ENCODE measurements at places on chromosomes 2 and 18.

- DNase-seq = peak; percentile 33
Measured at GRCh38 chr2:38572167-38572566, 30.6 kb downstream of the HNRNPLL start.

GRCh38 chr18:33375829-33376228 is 64.7 kb downstream of the CCDC178 start:
- DNase-seq = no peak

GRCh38 chr2:116804901-116805300 is 1009.6 kb upstream of the DDX18 start:
- no peak for DNase-seq

DNA sequence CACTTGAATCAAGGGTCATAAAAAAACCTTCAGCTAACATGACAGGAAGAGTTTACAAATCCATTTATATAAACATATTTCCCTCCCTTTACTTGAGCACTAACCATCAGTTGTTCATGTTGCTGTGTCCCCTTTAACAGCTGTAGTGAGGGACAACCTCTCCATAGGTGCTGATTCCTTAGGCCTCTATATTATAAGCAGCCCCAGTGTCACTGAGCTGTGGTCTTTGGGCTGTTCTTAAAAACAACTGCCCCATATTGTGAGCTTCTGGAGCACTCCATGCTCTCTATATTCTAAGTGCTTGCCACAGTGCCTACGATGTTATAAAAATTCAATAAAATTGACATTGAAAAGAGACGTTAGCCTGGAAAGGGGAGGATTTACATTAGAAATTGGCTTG is 175.3 kb downstream of the ZNF385B start:
- DNase-seq = no peak

DNA sequence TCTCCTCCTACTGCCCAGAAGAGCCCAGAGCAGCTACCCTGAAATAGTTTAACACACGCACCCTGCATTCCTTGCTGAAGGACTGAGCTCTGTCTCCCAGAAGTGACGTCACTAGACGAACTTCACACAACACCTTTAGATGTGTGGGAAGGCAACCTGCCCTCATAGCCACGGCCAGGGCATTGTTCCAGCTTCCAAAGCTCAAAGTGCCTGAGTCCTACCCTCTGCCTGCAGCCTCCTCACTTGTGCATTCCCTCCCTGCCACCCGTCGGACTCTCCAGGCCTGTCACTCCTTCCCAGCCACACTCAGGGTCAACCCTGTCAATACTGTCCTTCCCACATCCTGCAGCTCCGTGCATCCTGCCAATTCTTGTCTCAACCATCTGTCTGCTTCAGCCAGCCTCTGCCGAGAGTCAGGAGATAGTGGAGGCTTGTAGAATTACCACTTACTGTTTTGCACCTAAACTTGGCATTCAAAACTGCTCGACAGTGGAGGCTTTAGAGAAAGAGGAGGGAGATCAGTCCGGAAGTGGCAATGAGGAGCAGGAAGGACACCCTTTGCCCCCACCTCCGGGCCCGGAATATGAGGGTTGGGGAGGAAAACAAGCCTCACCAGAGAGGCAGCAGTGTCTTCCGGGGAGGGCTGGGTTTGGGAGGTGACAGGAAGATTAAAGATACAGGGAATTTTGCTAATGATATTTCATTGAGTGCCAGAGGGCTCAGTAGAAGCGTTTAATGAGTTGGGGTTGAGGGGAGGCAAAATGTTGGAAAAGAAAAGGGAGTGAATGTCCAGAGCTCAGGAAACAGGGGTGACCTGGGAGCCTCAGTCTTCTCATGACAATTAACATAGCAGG is 72.3 kb upstream of the ATG16L1 start:
- DNase-seq = no peak

DNA sequence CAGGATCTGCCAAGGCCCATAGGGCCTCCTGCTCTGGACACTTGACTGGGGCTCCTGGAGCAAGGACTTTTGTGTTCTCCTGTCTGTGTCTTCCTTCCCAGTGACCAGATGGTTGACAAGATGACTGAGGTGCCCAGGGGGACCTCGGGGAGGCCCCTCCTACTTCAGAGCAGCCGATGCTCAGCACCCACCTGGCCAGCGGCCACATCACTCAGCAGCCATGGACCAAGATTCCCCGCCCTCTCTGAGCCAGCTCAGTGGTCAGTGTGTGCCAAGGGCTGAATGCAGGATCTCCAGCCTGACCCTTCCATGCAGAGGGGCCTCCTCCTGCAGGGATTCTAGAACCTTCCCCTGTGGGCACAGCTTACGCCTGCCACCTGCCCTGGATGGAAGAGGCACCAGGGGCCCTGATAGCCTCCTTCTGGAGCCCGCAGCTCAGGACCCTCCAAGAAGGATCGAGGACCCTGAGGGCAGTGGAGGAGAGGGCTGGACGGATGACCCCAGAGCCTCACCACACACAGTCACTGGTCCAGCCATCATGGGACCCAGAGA is 87.4 kb upstream of the GPC1 start:
- DNase-seq = no peak

DNA sequence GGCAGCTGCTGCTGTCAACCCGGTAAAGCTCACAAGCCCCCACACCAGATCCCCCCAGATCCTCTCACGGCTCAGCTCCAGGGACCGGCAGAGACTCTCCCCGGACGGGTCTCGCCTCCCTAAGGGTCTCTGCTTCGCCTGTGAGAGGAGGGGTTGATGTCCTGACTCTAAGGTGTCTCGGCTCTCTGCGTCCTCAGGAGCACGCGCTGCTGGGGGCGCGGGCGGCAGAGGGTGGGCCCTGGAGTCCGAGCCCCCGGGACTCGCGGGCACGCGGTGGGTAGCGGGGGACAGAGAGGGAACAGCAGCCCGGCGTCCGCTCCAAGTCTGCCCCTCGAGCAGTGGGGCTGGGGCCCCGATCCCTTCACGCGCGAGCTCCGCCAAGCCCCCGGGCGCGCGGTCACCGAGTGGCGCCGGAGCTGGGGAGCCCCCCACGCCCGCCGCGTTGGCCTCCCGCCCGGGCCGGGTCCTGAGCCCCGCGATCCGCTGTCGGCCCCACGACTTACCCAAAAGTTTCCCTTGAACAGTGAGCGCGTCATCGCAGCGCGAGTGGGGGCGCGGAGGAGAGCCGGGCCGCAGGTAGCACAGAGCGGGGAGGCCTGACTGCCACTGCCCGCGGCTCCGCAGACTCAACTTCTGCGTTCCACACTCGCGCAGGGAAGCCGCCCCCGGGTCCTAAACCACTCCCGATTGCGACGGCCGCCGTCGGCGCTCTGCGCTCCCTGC is at the start of gene PSTPIP2:
Gene PSTPIP2, minus strand, starts transcription at position 608 of the 723 bp plus-strand sequence. Its CDS starts 72 bp downstream, at position 536.
- peak; percentile 61 for DNase-seq

- peak; percentile 72 for DNase-seq
Measured at GRCh38 chr2:207279520-207279919, 113.8 kb upstream of the KLF7 start.

GRCh38 chr2:239015218-239015900 is 167.5 kb downstream of the TWIST2 start:
- no peak for DNase-seq

GRCh38 chr2:75055142-75055819 is 96.8 kb downstream of the POLE4 start:
- no peak for DNase-seq

GRCh38 chr2:210007895-210008294 is 5.5 kb downstream of the RPE start:
- no peak for DNase-seq

- DNase-seq = no peak
Measured at GRCh38 chr2:136917411-136917881, 152.1 kb downstream of the THSD7B start.

DNA sequence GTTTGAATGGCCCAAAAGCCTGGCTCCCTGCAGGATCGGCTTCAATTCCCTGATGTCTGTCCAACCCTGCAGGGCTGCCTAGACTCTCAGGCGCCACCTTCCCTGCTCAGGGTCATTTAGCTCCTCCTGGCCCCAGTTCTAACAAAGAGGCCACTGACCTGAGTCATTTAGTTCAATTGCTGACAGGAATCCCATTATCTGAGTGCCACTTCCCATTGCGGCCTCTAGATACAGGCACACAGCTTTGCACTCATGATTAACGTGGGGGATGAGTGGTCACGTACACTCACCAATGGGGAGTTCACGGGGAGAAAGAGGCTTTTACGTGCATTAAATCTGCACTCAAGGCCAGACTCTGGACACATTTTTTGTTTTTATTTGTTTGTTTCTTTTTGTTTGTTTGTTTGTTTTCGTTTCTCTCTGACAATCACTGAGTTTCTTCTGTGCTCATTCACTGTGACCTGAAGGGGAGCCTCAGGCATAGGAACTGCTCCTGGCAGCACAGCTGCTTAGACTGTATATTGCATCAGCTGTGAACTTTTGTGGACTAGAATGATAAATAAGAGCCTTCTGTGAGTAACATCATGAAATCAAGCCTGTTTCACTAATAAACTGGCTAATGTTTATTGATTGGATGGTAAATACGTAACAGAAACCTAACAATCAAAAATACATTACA is 118.9 kb upstream of the CTNNA2 start:
- no peak for DNase-seq

- DNase-seq = no peak
Measured at GRCh38 chr2:38740851-38741731, 10.1 kb downstream of the SRSF7 start.

GRCh38 chr2:229914171-229914570 is 7.6 kb downstream of the TRIP12 start:
- DNase-seq = no peak

DNA sequence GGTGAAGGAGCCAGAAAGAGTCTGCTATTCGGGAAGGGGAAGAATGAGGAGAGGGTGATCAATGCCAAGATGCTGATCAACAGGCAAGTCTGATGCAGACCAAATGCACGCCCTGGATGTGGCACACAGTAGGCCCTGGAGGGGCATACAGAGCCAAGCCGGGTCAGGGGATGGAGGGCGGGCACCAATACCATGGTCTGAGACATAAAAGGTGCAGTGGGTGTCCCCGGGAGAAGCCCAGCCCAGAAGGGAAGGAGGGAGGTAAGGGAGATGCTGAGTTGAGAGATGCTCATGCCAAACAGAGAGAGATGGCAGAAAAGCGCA is 66.6 kb upstream of the ID2 start:
- DNase-seq = no peak

GRCh38 chr2:237324405-237324831 is 89.5 kb downstream of the COL6A3 start:
- no peak for DNase-seq

- peak; percentile 69 for DNase-seq
Measured at GRCh38 chr2:213119061-213119809, 32.2 kb downstream of the IKZF2 start.

- no peak for DNase-seq
Measured at GRCh38 chr2:164954954-164955701, at the start of gene SLC38A11. Gene SLC38A11, minus strand, starts transcription at chr2:164955525. Its CDS starts 278 bp downstream, at chr2:164955247.

- DNase-seq = no peak
Measured at GRCh38 chr2:17306219-17306618, 212.0 kb downstream of the RAD51AP2 start.

DNA sequence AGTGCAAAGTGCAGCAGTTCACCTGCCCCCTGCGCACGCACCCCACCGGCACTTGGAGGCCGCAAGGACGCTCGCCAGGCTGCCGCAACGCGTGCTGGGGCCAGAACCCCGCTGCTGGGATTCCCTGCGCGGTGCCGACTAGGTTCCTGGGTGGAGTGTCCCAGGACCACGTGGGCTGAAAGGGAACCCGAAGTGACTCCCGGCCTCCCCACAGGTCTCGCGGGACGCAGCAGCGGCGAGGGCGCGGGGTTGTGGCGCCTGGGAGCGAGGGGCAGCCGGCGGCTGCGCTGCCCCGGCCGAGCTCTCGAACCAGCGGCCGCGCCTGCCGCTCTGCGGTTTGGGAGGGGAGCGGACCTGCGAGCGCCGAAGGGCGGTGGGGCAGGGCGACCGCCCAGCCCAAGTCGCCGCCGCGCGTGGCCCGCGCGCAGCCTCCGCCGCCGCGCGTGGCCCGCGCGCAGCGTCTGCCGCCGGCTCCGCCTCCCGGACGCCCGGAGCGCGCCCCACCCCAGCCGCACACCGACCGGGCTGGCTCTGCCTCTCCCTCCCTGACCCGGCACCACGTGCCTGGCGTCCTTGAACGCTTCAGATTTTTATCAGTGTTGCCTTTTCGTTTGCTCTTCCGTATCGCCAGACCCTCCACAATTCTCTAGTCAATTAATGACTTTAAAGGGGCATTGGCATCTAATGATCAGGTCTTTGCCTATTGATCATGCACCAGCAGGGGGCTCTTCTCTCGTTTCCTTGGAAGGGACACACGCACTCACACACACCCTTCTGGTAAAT is at the start of gene FTCDNL1:
Gene FTCDNL1, minus strand, starts transcription at position 475 of the 783 bp plus-strand sequence. CDS start 2,230 bp downstream, outside the sequence.
- peak; percentile 83 for DNase-seq

- DNase-seq = no peak
Measured at GRCh38 chr18:76697441-76697901, 124.9 kb upstream of the ZNF236 start.

DNA sequence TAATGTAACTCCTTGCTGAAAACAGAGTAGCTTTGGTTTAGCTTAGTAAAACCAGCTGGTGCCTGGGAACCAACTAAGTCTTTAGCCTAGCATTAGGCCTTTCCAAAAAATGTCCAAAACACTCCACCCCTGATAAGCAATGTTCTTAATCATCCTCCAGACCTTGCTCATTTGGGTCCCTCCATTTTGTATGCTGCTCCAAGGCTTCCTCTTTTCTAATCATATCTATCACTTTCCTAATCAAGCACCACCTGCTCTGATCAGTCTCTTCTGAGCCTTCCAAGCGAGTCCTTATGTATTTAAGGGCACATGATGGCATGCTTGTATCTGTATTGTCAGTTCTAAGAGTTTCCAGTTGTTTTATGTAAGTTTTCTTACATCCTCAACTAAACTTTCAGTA is 23.6 kb downstream of the THADA start:
- DNase-seq = no peak

- peak; percentile 78 for DNase-seq
Measured at GRCh38 chr2:12005886-12006681, 259.7 kb downstream of the LPIN1 start.

DNA sequence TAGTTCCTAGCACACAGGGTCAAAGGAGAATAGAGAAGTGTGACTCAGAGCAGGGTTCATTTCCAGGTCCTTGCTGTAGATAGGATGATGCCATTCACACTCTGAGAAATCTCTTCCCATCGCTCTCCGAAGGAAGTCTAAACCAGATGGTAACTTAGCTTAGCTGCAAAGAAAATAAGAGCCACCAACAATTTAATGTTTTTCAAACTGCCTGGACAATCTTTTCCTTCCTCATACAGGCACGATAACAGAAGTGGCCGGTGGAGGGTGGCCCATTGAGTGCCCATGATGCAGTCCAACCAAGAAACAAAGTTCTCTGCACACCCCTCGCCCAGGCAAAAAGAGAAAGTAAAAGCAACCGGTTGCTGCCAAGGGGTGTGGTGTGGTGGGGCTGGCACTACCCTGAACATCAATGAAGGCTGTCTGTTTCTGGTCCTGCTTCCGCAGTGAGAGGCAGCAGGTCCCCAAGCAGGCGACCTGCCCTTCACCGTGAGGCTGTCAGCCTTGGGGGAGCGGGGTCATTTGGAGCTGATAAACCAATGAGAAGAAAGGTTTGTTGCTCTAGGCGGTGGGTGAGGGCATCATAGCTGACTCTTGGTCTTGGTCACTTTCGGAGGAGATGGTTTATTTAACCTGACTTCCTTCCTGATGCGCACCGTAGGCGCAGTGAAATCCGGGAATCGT is 105.6 kb upstream of the CD302 start:
- peak; percentile 82 for DNase-seq

- DNase-seq = no peak
Measured at GRCh38 chr2:157699009-157699408, 70.3 kb upstream of the ACVR1C start.

All from activated CD4-positive, alpha-beta T cell treated with anti-CD3 and anti-CD28 coated beads, Interleukin-10, Interleukin-2, amounts not matched to agents 100 ng/mL and 50 ng/mL, durations not matched to agents 16 hours and 8 hours (primary cell).